Stimulated activated CD4-positive, alpha-beta T cell treated with anti-CD3 and anti-CD28 coated beads, Interleukin-4, amount 100 ng/mL, for 24 hours (primary cell): ENCODE measurements at places on chromosomes 6 and 20.

DNA sequence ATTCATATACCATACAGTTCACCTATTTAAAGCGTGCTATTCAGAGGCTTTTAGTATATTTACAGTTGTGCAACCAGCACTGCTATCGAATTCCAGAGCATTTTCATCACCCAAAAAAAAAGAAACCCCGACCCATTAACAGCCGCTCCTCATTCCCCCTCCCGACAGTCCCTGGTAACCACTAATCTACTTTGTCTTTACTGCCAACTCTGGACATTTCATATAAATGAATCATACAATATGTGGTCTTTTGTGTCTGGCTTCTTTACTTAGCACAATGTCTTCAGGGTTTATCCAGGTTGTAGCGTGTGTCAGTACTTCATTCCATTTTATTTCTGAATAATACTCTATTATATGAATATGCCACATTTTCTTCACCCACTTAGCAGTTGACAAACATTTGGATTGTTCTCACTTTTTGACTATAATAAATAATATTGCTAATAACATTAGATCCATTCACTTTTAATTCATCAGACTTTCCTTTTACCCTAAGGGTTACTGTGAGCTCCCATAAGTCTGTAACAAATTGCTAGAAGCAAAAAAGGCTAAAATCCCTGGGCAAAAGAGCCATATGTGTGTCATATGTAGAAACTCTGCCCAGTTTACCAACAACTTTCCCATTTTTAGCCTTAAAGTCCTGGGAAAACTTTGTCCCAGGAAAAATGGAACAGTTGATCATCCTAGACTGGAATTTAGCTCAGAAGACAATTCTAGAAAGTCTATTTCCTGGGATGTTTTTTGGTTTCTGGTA, 23.2 kb upstream of the ROS1 start:
- DNase-seq = no peak

- no peak for DNase-seq
Measured at GRCh38 chr20:33387177-33387576, 14.1 kb downstream of the CDK5RAP1 start.

- DNase-seq = no peak
Measured at GRCh38 chr6:35603326-35604202, 85.2 kb downstream of the FKBP5 start.

GRCh38 chr6:132863895-132864294, 49.5 kb downstream of the RPS12 start:
- DNase-seq = no peak

DNA sequence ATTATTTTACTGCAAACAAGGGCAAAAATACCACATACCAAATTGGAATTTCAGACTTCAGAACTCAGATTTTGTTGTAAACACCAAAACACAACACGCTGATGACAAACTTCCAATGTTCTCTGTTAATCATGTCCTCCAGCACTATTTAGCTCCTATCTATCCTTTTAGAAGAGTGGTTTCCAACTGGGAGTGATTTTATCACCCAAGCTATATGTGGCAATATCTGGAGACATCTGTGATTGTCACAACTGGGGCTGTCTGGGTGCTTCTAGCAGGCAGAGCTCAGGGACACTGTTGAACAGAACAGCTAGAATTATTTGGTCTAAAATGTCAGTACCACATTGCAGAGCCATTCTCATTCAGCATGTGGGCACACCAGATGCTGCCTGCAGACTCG, 244.6 kb downstream of the FOXC1 start:
- DNase-seq = no peak

GRCh38 chr6:80522576-80522975, 416.1 kb downstream of the BCKDHB start:
- DNase-seq = no peak

GRCh38 chr6:135266675-135267074, 85.6 kb downstream of the MYB start:
- DNase-seq = no peak

DNA sequence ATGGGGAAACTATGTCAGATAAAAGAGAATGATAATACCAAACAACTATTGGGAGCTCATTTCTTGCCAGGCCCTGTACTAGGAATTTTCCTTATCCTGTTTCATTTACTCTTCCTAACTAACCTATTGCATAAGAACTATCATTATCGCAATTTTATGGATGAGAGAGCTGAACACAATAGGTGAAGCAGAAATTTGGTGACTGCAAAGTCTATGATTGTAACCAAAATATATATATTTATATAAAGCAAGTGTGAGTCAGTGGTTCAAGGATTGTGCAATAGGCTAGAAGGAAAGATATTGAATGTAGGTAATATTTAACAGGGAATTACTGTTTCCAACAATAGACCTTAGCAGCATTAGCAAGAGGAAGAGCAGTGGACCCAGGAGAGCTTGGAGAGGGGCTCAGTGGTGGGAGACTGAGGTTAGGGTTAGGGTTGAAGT, 181.1 kb upstream of the TENT5A start:
- no peak for DNase-seq

GRCh38 chr6:142307963-142308748, 6.3 kb downstream of the ADGRG6 start:
- no peak for DNase-seq

DNA sequence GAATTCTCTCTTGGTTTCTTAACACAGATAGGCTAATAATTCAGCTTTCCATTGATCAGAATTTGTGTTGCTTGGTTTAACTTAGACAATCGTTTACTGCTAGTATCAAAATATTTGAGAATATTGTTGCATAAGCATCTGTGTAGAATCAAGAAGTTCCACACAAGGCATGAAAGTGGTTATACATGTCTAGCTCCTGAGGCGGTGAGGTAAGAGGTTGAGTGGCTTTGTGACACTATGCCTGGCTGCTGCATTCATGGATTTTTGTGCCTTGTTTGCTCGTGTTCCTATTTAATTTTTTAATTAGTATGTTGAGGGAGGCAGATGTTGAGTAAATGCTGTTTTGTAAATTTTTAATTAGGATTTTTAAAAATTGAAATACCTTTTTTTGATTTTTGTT, 10.2 kb downstream of the PKIB start:
- DNase-seq = no peak

DNA sequence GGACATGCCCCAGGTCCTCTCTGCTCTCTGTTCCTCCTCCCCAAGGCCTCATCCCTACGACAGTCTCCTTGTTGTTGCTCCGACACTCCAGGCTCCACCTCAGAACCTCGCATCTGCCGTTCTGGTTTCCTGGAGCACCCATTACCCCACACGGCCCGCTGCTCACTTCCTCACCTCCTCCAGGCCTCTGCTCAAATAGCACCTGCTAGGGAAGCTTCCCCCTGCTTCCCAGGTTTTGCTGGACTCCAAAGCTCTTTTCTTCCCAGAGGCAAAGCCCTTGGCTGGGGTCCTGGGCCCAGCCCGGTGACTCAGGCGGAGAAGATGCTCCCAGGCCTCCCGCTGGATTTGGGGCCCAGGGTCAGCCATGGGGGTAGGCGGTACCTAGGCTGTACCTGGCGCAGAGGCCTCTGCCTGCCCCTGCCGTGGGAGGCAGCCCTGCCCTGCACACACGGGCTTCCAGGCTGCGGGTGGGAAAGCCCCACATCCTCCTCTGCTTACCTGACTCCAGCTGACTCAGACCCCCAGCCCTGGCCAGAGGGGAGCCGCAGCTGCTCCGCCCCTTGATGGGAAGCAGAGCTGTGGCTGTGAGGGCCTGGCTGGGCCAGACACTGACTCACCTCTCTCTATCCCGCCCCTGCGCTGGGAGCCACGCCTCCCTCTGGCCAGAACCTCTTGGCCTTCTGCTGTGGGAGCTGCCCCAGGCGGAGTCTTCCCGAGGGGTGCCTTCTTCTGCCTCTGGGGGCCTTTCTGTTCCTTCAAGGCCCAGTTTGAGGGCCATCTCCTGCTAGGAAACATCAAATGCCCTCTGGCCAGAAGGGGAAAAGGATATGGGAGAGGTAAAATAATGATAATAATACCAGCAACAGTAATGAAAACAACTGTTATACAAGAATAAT, 130.5 kb downstream of the CEBPB start:
- no peak for DNase-seq
